ENCODE measurements at places on chromosomes 1 and 21.

GRCh38 chr21:37074197-37074510 is 1.1 kb downstream of the TTC3 start:
- no peak for DNase-seq

GRCh38 chr1:213670692-213671023 is 317.1 kb upstream of the PROX1 start:
- DNase-seq, result no peak

DNA sequence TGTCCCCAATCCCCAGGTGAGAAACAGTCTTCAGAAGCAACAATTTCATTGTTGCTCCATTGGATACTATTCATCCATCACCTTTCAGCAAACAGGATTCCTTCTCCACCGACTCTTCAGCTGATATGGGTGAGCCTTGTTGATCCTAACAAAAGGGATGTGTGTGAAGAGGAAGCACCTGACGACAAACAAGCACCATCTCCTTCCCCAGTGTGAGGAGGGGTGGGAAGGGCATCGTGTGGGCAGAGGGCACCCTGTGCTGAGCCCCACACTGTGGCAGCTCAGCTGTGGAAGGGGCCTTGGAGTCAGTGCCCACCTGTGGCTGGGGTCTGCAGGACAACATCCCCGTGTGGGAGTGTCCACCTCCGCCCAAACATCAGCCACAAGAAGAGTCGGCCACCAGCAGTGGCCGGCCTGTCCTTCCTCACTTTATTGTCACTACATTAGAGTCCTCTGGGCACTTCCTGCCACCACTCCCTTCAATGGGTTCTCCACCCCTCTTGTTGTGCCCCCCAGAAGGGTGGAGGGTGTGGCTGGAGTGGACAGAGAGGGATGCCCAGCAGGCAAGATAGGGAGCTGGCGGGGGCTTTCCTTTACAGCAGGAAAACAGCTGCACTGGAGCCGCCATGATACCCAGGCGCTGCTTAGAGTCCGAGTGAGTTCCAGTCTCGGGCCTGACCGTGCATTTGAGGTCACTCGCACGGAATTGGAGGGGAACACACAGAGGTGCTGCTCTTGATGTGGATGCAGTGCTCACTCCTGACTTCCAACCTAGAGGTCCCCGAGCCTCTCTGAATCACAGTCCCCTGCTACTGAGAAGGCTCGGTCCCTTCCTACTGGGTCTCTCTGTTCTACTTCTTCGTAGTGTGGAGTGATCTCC is 40.9 kb downstream of the VPS26C start:
- DNase-seq, result no peak

DNA sequence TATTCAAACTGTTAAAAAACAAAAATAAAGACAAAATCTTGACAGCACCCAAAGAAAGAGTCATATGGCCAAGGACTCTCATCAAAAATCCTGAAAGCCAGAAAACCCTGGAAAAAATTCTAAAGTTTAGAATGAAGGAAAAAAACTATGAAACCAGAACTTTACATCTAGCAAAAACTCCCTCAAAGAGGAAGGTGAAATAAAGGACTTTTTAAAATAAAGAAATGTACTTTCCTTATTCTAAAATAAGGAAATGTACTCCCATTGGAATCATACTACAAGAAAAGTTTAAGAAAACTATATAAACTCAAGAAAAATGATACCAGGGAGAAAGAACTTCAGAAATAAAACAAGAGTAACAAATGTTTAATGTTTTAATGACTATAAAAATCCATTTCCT is 206.3 kb downstream of the KCNT2 start:
- DNase-seq, result no peak

DNA sequence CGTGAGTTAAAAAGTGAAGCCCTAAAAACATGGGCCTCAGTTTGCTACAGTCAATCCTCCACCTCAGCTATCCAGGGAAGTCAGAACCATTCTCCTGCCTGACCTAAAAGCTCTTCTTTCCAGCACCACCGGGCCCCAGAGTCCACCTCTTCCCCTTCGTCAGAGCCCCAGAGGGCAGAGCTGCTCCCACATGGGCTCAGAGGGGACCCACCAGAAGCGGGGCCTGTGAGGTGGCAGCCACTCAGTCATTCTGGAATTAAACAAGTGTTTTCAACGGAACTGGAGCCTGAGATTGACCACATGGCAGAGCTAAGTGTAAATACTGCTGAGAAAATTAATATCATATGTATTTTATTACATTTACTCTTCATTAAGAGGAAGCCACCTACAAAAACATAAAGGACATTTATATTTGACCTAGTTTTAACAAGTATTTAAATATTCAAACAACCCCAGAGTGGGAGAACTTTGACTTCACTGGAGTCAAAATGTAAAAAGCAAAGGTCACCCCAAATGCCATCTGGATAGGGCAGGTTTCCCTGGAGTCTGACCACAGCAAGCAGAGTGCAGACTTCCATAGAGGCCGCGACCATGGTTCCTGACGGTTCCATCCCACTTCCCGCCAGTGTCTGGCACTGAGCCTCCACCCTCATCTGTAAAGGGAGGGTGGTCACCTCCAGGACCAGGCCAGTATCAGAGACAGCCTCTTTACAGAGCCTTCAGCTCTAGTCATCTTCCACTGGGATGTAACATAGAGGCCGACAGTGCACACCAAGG is 1.8 kb downstream of the SUMO3 start:
- no peak for DNase-seq

Data from nucleus accumbens (tissue), 56 donors.